Stimulated activated CD4-positive, alpha-beta T cell treated with anti-CD3 and anti-CD28 coated beads, TNF-alpha, amount 100 ng/mL, for 4 hours (primary cell): ENCODE measurements at places on chromosomes 3 and 15.
A peak's percentile ranks its signal among the peaks of the same experiment; 100 is the strongest.

DNA sequence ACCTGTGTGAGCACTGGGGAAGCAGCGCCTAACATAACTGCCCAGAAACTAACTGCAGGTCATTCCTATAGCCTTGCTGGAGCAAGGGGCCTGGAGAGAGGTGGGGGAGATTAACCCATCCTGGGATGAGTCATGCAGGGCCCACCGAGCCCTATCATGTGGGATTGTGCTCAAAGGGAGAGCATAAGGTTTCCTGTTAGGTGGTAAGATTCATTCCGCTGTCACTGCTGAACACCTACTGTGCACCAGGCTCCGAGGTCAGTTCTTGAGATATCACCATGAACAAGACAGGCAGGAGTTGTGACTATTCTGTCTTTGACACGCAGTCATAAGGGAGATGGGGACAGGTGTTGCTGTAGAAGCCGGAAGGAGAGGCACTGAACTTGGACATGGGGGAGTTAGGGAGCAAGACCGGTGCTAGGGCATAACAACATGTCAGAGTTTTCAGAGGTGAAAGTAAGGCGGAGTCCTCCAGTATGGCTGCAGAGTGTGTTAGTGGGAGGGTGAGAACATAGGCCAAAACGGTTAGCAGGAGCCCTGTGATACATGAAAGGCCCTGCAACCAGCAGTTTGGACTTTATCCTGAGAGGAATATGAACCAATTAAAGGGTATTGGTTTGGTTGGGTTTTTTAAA lies 2.4 kb downstream of the SLC25A38 start:
- DNase-seq, result no peak

DNA sequence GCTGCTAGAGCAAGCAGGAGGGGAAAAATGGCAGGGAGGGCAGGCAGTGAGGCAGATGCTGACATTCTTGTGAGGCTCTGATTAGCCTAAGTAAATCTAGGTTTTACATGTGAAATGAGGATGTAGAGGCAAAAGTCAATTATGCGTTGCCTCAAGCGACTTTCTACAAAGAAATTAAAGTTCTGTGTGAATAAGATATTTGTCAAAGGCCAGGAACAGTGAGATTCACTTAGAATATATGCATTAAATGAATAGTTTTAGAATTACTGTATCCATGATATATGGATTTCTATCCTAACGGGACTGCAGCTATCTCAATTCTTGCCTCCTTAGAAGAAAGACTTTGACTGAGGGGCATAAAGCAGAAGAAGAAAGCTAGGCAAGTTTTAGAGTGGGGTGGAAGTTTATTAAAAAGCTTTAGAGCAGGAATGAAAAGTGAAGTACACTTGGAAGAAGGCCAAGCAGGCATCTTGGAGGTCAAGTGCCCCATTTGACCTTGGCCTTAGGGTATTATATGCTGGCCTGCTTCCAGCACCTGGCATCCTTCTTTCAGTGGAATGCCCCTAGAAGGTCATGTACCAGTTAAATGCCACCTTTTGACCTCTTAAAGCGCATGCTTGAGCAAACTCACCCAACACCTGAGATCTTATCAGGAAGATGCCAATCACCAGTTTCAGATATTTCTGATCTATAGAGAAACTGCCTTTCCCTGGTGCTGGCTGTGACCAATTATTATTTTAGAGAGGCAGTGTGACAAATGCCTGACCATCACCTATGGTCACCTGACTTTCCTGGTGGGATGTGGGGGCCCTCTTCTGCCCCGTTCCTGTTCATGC lies 38.2 kb downstream of the OSTN start:
- no peak for DNase-seq

DNA sequence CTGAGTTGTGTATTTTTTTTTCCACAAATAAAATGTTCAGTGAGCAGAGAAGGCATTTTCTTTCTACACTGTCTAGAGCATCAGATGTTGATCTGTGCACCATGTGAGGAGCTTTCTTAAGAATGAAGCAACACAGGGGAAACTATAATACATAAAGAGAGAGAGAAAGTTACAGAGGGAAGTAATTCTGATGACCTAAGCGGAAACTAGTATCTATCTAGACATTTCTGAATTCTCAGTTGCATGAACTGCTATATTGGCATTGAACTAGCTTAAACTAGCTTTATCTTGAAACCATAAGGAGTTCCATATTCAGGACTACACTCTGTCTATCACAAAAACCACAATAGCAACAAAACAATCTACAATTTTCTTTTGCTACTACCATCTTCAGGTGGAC lies 822.4 kb downstream of the VGLL3 start:
- DNase-seq, result no peak

DNA sequence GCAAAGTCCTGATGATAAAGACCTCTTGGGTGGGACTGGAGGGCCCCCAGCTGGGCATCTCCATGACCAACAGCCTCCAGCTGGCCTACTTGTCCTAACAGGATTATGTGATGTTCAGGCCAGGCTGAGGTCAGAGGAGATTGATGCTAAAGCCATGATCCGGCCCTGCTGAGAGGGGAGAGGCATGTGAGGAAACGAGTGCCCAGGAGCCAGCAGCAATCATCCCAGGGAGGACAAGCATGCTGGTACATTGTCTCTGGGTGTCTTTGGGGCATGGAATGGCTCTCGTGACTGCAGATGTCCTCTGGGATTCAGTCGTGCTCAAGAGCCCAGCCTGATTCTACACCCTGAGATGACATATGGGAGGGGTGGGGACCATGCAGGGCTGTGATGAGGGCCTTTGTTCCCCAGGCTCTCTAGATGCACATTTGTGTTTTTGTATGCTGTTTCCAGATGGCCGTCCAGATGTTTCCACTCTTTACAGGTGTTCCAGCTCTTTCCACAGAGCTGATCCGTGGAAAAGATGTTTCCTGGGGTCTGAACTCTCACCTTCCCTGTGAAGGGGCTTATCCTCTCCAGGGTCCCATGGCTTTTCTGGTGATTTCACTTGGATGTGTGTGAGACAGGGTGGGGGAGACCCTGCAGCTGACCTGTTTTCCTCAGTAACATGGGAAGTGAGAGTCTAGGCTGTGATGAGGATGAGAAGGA lies 20.2 kb downstream of the SLC24A1 start:
- no peak for DNase-seq

GRCh38 chr15:62417439-62417838 lies 252.4 kb upstream of the C2CD4B start:
- no peak for DNase-seq

- no peak for DNase-seq
Measured at GRCh38 chr15:40461958-40462357, 8.8 kb upstream of the CHST14 start.

DNA sequence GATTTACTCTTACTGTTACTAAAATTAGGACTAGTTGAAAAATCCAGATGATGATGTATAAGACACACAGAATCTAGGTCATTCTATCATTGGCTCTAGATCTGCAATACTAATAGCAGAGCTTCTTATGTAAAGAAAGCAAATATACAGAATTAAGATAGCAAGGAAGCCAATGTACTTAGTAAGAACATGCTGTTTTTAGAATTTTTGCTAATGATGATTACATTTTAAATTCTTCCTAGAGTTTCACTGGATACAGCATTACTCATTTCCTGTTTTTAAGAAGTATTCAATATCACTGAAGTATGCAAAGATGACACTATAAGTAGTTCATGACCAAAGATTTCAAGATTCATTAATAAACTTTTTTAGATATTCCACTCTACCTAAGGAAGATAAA lies 60.7 kb downstream of the CFAP20DC start:
- DNase-seq, result no peak

DNA sequence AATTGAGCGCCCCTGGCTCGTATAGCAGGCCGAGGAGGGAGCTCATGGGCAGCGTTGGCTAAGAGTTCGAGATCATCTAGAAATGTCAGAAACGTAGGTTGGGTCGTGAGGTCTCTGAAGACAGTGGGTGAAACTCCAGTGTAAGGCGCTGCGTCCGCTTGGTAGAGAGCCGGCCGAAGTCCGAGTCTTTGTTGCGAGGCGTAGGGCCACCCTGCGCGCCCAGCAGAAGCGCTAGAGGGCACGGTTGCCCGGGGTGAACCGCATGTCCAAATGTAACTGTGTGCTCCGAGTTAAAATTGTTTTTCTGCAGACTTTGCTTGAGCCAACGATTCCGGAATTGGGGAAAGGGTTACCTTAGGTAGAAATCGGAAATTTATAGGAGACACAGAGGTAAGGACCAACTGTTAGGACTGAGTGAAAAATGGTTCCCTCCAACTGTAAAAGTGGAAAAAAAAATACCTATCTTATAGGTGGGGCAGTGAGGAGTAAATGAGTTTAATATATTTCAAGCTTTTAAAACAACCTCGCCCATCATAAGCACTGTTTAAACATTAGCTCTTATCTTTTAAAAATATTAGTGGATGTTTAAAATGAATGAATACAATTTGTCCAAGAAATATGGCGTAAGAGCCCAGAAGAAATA lies 993 bp upstream of the SIAH2 start:
- no peak for DNase-seq

DNA sequence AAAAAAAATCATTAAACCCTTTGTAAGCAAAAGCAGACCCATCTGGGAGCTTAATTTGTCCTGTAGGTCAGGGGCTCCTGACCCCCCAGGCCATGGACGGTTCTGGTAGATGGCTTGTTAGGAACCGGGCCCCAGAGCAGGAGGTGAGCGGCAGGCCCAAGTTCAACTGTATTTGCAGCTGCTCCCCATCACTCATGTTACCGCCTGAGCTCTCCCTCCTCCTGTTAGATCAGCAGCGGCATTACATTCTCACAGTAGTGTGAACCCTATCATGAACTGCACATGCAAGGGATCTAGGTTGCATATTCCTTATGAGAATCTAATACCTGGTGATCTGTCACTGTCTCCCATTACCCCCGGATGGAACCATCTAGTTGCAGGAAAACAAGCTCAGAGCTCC lies 60.7 kb downstream of the FSIP1 start:
- DNase-seq, result no peak

- DNase-seq, result no peak
Measured at GRCh38 chr3:132641837-132642538, 17.6 kb downstream of the ACAD11 start.

DNA sequence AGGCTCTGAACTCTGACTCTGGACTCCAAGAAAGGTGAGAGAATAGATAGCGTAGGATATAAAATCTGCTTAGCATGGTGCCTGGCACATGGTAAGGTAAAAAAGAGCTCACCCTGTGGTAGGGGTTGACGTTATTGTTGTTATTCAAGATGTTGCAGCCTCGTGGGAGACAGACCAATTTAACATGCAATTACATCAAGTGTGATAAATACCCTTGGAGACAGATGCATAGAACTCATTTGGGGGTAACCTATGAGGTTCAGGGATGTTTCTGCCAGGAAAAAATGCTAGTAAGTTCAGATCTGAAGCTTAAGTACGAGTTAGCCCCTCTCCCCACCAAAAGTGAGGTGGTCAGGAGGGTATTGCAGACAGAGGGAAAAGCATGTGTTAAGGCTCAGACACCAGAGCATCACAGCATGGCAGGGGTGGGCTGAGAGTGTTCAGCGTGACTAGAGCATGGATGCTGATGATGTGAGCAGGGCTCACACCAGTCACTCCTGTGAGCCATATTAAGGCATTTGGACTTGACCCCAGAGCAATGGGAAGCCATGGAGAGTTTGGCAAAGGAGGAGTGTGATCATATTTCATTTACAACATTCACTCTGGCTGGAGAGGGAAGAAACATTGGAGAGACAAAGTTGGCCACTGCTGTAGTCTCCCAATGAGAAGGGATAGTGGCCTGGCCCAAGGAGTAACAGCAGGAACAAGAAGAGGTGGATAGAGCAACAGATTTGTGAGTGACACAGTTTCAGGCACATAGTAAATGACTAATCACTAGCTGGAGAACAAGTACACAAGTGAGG lies 181.0 kb downstream of the UACA start:
- no peak for DNase-seq

DNA sequence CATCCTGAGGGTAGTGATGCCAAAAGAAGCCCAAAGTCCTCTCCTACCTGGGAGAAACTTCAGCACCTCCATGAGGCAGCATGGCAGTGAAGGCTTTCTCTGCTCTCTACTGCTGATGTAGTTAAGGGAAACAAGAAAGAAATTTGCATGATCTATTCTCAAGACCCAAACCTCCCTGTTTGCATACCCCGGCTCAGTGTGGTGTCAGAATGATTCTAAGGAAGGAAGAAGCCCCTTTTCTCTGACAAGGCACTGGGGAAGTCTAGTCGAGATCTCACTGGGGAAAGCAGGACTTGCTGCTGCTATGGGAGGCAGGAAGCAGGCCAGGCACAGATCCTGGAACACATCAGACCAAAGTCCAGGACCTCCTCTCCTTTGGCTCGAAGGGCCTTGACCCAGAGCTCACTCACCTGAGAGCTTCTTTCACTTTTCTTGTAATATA lies 89.4 kb upstream of the ICE2 start:
- no peak for DNase-seq

GRCh38 chr3:111712294-111713167 lies 117.4 kb upstream of the ZBED2 start:
- DNase-seq, result no peak

GRCh38 chr15:66621491-66622467 lies 56.0 kb upstream of the LCTL start:
- DNase-seq, result no peak

DNA sequence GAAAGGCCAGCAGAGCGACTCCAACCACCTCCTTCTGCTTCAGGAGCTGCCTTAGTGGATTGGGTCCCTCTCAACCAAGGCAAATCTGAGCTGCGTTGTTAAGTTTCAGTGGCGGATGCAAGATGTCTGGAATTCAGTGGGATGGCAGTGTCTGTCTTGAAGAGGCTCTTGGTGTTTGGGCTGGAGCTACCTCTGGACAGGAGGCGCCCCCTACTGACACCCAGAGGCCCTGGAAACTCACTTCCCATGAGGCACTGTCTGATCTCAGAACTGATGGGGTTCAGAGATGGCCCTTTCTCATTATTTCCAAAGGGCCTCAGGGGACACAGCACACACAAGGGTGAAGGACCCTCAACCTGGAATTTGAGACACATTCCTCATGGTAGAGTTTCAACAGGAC lies 6.0 kb upstream of the SLC28A1 start:
- peak; percentile 31 for DNase-seq

GRCh38 chr3:139084176-139084575 lies 39.5 kb upstream of the PRR23C start:
- no peak for DNase-seq

- DNase-seq, result no peak
Measured at GRCh38 chr15:101372149-101372577, 77.1 kb upstream of the SNRPA1 start.

GRCh38 chr3:149493315-149494021 lies 19.0 kb downstream of the TM4SF4 start:
- no peak for DNase-seq

DNA sequence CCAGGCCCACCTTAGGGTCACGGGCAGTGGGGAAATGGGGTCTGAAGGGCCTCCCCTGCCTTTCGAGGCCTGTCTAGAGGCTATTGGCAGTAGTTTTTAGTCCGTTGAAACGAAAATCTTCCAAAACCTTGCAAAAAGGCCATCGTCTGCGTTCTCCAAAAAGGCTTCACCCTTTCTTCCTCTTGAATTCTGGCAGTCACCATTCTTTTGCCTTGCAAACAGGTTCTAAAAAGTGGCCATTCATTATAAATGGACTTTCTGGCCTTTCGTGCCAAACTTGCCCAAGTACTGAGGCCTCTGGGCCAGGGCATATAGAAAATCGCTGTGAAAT lies 367 bp upstream of the TARS3 start:
- no peak for DNase-seq

GRCh38 chr3:51995346-51996163 lies at the start of gene RPL29:
TSS of gene RPL29 (minus strand) at chr3:51995895. CDS start at chr3:51995461, 434 bp downstream.
- DNase-seq, result peak; percentile 86
